NCI-H2227 treated with DMSO at 0.1 percent for 48 hours (cell line): ENCODE measurements at places on chromosomes 1 and 21.

- no peak for DNase-seq
Measured at GRCh38 chr1:19844731-19845495, 29.8 kb upstream of the RNF186 start.

DNA sequence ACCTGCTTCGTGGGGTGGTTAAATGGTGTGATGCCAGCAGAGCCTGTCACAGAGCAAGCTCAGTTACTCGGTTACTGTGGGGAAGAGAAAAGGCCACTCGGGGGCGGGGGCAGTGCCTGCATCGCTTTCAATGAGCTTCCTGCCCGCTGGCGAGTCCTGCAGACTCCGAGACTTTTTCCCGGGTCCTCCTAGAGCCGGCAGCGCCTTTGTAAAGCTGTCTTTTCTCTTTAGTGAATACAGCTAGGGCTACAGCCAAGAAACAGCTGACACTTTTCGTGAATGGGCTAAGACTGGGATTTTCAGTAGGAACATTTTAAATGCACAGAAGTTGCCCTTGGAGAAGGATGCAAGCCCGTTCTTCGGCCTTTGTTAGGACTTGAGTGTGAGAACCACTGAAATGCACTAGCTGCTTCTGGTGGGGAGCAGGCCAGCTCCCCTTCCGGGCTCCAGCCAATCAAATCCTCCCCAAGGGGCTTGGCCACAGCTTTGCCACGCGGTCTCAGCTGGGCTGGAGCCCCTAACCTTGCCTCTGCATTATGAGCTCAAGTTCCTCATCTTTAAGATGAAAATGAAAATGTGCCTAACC is 23.4 kb upstream of the EFHD2 start:
- DNase-seq, result no peak

GRCh38 chr1:20932437-20932977 is 145.4 kb upstream of the HP1BP3 start:
- no peak for DNase-seq

GRCh38 chr21:16534408-16535101 is 804.8 kb downstream of the USP25 start:
- DNase-seq, result peak; percentile 98

GRCh38 chr1:107363154-107363553 is 222.3 kb downstream of the NTNG1 start:
- no peak for DNase-seq

GRCh38 chr1:152926091-152926490 is 17.7 kb downstream of the IVL start:
- DNase-seq, result no peak

GRCh38 chr1:214362188-214362882 is 81.4 kb downstream of the SMYD2 start:
- DNase-seq, result no peak

DNA sequence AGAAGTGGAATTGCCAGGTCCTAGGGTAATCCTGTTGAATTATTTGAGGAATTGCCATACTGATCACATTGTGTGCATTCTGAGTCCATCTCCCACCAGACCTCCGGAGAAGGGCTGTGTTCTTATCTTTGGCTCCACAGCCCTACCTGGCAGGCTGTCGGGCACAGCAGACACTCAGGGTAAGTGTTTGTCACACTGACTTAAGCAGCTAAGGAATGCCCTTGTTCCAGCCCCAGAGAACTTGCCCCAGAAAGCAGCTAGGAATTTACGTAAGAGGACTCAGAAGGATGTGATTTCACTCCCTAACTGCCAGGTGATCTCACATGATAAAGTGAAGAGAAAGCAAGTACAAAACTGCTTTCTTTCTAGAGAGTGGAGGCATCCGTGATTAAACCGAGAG is 21.0 kb downstream of the VASH2 start:
- DNase-seq, result no peak

GRCh38 chr1:38815903-38816627 is 43.5 kb downstream of the RRAGC start:
- peak; percentile 59 for DNase-seq

DNA sequence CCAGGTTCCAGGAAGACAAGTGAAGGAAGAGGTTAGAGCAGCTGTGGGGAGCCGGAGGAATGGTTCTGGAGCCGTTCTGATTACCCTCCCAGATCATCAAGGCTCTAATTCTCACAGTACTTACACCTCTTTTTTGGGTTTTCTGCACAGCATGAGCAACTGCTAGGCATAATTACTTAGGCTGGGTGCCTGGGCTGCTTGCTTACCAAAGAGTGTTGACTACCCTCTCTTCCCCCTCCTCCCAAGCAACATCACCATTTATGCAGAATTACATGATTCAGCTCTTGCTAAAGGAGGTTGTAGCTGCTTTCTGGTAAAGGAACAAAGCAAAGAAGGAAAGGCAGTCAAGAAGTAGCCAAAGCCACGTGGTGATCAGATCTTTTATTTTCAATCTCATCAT is 397.2 kb downstream of the KCNH1 start:
- DNase-seq, result peak; percentile 35

DNA sequence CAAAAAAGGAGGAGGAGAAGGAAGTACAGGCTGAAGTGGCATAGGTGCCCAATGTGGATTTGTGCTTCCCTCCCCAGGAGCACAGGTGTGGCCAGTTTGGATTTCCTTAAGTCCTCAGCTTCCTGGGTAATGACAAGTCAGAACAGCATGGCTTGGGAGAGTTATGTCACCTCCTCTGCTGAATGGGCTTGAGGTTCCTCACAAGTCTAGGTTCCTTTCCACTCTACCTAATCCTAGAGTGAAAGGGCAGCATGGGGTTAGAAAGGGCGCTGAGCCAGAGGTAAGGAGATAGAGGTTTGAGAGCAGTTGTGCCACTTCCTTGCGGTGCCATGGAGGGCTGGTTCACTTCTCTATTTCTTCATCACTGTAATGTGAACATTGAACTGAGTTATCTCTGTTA is 35.5 kb upstream of the IL20 start:
- no peak for DNase-seq

- DNase-seq, result no peak
Measured at GRCh38 chr1:80533775-80534334, 1266.9 kb upstream of the ADGRL2 start.

DNA sequence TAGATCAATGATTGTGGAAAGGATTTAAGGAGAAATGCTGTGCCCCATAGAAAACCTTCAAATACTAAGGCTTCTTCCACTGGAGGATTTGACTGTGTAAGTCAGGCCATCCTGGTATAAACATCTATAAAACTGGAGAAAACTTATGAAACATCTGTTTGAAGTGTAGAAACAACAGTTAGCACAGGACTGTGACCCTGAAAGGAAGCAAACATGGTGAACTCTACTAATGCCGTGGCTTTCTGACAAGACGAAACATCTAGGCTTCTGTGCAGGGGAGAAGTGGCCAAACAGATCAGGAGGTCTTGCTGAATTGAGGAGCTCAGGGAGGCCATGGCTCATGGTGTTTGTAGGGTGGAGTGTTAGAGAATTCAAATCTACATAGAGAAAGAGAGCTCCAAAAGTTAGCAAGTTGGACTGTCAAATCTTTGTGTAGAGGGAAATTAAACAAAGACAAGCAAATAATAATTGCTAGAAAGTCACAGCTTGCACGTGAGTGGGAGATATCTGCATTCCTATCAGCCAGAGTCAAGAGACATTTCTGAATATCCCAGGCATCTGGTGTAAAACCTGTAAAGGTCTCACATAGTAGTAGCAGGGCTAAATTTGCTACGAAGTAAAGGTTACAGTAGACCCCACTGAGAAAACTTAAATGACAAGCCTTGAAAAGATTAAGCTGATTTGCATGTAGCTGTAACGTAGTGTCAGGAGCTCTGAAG is 566.8 kb upstream of the B3GALT2 start:
- no peak for DNase-seq

DNA sequence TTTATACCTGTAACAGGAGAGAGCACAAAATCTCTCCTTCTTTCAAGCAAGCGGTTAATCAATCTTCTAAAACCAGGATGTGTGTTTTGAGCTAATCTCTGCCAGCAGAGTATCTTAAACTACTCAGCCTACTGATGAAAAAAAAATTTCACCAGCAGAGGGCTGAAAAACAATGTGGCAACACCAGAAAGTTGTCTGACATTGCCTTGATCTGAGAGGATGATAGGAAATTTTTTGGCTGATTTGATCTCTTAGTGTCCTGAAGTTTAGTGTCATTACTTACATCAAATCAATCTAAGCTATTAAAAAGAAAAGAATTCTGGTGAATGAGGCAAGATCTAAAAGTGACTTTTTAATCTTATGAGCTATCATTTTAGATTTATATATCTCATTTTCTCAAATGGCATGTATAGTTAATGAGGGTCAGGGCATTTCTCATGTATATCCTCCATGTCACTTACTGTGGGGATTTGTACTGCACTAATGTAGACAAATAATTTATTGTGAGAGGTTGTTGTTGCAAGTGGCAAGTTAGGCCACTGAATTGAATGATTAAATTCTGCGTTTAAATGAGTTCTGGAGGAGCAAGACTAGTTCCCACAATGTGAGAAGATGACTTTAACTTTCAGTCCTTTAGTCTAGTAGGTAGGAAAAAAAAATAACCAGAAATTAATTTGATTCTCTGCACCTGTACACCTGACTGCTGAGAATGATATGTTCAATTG is 10.9 kb downstream of the ADAMTS1 start:
- DNase-seq, result no peak

GRCh38 chr1:13813398-13814012 is 113.5 kb downstream of the PRDM2 start:
- no peak for DNase-seq

GRCh38 chr1:16461681-16462080 is 21.2 kb downstream of the NECAP2 start:
- no peak for DNase-seq

DNA sequence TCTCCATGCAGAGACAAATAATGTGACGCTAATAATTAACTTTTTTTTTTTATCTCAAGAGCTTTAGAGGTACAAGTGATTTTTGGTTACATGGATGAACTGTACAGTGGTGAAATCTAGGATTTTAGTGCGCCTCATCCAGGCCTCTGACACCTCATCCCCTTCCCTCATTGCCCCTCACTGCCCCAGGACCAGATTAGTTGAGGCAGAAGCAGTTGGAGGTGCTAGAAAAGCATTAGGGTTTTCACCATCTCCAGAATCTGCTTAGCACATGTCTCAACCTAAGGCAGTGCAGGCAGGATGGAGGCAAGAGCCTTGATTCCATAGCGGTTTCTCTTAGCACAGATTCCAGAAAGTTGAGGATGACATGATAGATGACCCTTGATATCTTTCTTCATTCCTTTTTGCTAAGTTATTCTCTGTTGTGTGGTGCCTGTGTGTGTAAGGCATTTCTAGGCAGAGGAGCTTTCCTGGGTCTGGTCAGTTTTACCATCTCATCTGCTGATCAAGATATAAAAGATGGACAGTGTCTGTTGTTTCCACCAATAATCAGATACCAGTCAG is 16.3 kb upstream of the IL10 start:
- DNase-seq, result no peak
